RKO (cell line): ENCODE measurements at places on chromosomes 6 and 20.
A peak's percentile ranks its signal among the peaks of the same experiment; 100 is the strongest.

DNA sequence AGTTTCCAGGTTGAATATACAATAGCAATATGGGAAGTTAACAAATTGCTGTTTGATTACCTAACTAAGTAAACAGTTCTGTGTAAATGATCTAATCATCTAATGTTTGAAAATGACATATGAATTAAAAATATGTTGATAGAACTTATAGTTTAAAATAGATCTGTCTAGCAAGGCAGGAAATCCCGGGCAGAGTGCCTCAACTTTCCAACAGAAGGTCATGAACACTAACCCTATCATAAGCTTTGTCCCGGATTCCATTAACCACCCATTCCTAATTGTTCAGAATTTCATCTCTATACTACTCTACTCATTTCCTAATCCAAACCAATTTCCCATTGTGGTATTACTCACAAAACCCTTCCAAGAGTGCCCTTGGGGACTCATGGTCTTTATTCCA lies 10.2 kb downstream of the TAAR1 start:
- DNase-seq: no peak

GRCh38 chr20:23362392-23363256 lies 642 bp downstream of the GZF1 start:
- DNase-seq: peak; percentile 59

- DNase-seq: peak; percentile 89
Measured at GRCh38 chr6:27168586-27169443, 78.7 kb upstream of the PRSS16 start.

DNA sequence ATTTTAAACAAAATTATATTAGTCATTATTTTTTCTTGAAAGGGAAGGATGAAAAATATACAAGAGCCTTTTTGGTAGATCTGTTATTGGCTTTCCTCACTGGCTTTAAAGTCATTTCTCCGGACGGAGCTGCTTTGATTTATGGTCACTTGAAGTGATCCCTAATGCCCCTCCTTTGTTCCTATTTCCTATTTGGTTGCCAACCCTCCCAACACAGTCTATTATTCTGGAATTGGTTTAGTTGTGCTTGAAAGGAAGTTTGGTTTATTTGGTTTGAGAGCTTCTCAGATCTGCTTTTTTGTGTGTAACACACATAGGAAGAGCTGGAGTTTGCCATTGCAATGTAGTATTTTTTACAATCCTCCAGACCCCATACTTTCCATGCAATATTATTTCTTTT lies 347.9 kb downstream of the RFPL4B start:
- DNase-seq: no peak

GRCh38 chr6:105357165-105357564 lies 45.7 kb downstream of the PREP start:
- no peak for DNase-seq
